ENCODE measurements at places on chromosomes 1 and 21.

GRCh38 chr1:229640455-229640854 is 14.4 kb downstream of the URB2 start:
- no peak for DNase-seq

- DNase-seq: no peak
These were observed 117.3 kb downstream of the RHOU start for GRCh38 chr1:228852511-228853088.

DNA sequence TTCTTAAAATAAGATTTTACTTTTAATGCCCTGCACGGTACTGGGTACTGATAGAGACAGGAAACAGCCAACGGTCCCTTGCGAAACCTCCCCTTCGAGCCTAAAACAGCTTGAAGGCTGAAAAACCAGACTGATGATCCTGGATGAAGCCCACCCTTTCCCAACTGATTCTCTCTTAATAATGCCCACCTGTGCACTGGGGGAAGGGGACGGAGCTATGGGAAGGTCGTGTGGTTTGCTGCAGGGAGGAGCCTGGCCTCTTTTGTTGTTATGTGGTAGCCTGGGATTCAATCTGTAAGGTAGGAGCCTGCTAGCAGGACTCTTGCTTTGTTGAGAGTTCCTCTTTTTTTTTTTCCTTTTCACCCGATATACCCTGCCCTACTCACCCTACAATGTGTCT is 25.6 kb downstream of the SAMSN1 start:
- DNase-seq: peak; percentile 50

DNA sequence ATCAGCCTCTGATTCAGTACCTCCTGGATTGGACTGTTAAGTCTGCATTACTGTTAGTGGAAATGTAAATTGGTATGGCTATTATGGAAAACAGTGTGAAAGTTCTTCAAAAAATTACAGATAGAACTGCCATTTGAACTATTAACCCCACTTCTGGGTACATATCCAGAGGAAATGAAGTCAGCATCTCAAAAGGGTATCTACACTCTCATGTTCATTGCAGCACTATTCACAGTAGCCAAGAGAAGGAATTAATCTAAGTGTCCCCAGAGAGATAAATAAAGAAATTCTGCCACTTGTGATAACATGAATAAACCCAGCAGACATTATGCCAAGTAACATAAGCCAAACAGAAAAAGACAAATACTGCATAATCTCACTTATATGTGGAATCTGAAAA is 676.0 kb downstream of the PLA2G4A start:
- DNase-seq: no peak

- no peak for DNase-seq
These were observed 98.6 kb downstream of the OMA1 start for GRCh38 chr1:58447886-58448285.

GRCh38 chr1:152942161-152942560 is 4.8 kb upstream of the SPRR5 start:
- DNase-seq: no peak

GRCh38 chr21:32535612-32536011 is 49.7 kb downstream of the TCP10L start:
- no peak for DNase-seq

DNA sequence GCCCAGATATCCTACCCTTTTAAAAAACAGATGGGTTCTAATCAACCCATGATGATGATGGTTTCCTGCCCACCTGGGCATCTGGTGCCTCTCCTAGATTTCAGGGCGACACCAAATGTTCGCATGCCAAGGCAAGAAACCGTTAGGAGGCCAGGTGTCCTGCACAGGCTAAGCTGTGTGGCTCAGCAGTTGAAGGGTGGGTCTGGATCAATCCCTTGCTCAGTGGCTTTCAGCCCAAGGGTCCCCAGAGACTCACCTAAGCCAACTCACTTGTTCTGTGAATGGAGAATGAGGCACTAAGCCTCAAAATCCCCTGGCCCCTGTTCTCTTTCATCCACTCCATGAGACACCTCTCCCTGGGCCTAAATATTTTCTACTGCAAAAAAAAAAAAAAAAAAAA is 169.1 kb upstream of the EDN2 start:
- DNase-seq: no peak

DNA sequence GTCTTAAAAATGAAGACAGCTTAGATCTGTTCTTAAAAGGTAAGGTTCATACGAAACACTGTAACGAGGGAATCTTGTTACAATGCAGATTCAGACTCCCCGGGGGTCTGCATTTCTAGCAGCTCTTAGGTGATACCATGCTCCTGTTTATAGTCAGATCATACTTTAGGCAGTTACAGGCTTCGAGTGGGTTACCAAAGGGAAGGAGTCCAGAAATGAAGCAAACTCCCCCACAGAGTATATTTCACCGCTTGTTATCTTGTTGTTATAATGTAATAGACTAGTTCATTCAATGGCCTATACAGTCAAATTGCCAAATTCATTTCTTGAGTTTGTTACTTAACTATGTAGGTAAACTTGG is 601.1 kb downstream of the USP25 start:
- DNase-seq: no peak

GRCh38 chr1:168340781-168341482 is 60.3 kb downstream of the TBX19 start:
- peak; percentile 55 for DNase-seq

DNA sequence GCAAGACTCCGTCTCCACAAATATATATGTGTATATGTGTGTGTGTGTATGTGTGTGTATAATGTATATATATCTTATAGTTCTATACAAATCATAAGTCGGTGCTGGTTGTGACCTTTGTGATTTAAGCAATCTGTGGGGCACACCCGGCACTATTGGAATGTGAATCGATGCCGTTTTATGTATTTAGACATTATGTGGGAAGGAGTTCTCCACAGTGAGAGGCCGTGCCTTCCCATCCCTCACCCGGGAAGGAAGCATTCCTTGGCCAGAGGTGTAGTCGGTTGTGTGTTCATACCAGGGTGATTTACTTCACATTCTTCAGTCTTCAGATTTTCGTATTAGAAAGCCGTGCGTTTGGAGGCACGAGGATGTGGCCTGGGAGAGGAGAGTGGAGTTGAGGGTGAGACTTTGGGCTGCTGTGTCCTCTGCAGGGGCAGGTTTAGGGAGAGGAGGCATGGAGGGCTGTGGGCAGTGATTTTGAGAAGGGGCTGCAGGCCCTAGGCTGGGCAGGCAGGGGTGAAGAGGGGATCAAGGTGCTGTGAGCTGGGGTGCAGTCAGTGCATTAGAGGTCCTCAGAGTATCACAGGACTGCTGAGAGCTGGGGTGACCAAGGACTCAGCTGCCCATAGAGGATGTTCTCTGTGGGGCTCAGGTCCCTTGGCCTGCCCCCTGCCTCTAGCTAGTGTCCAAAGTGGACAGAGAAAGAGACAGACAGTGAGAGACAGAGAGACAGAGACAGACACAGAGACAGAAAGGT is 57.7 kb downstream of the TRIM11 start:
- DNase-seq: no peak

GRCh38 chr21:36839123-36839522 is 127.3 kb downstream of the HLCS start:
- DNase-seq: peak; percentile 46

DNA sequence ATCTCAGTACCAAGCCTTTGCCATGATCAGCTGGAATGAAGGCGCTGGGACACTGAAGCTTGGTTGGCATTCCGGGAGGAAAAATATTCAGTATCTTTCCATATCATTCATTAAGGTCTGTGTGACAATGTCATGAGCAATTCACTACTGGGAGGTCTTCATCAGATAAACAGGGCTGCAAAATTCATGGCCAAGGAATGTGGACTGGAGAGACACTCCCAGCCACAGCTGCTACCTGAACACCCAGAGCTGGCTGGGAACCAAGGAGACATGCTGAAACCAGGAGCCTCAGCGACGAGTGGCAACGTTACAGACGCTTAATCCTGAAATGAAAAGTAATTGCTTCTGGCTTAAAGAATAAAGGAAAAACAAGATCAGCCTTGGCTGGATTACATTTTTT is 30.6 kb upstream of the DDAH1 start:
- DNase-seq: no peak

DNA sequence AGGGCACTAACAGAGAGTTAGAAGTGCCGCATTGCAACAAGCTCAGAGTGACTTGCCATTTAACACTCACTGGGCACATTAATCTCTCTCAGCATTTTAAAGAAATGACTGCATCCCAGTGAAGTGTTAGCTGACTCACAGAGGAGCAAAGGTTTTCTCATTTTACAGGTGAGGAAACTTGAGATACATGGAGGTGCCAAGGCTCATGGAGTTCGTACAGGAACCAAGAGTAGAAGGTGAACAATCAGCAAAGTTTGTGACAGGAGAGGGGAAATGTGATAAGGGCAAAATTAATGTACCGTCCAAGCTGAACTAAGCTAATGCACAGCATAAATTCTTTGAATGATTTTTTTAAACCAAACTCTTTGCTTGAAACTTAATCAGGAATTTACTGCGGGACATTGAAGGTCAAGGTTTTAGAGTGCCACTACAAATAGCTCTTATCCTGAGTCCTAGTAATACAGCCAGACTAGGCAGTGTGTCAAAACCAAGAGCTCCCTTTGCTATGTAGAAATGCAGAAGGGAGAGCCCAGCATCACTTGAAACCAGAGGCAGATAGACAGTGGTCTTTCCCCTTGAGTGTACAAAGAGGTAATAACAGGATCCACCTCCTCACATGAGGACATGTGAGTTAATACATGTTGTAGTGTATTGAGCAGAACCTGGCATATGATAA is 22.4 kb upstream of the NTPCR start:
- no peak for DNase-seq

GRCh38 chr1:85274969-85275453 is 1.4 kb downstream of the BCL10 start:
- DNase-seq: peak; percentile 74

DNA sequence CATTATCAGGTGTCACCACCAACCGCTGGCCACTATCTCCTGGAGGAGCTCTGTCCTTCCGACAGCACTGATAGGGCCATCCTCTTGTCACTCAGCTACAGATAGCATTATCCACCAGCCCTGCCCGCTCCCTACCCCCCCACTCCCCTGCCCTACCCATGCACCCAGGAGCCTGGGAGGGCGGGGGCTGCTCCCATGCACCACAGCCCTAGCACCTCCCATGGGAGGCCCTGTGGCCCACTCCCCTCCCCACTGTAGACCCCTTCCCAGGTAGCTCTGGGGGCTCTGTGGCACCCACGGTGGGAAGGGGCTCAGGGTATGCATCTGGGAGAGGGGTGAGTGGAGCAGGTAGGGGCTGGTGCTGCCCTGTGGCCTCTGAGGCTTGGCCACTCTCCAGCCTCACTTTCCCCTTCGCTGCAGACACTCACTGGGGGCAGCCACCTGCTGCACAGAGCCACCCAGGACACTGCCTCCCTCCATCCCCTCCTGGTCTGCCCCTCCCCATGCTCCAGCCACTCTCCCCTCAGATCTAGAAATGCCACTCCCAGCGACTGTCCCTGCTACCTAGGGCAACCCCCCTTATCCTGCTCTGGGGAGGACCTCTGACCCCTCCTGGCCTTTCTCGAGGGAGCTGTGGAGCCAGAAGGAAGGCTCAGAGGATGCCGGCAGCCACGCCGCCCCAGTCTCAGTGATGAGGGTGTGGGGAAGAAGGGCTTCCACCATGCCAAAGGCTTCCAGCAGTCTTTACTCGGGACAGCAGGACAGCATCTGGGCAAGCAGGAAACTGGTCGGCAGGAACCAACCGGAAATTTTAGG is 58.5 kb downstream of the WNT9A start:
- no peak for DNase-seq

DNA sequence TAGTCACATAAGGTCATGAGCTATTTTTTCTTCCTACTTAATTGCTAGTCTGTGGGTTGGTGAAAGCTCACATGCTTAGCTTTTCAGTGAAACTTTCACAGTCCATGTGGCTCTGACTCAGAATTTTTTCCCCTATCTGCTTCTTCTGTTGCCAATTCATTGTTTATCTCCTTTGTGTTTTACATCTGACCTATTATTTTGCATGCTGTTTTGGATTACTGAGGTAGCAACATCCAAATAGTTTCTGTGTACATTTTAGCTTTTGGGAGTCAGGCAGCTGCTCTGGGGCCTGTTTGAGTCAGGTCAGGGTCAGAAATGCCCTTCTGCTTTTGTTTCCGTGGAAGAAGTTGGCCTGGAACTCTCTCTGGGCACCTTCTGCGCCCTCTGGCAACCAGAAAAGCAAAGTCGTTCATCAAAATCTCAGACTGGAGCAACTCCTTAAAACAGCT is 40.0 kb downstream of the ROR1 start:
- peak; percentile 65 for DNase-seq

- DNase-seq: no peak
These were observed 1.6 kb downstream of the TENT5C start for GRCh38 chr1:117607471-117607870.

DNA sequence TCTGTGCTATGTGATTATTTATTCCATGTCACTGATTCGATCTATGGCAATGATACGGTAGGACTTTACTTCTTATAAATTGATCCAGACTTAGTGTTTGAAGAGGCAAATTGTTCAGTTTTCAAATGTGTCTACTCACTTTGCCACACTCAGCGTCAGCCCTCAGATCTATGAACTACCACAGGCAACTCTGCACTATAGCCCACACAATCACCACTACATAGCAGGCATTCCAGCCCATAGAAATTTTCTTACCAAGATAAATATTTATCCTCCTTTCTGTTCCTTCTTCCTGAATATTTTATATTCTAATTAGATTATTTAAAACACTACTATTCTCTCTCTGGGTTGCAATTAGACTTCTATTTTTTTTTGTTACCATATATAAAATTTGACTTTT is 776.1 kb downstream of the BRINP3 start:
- no peak for DNase-seq

- DNase-seq: no peak
These were observed 362.6 kb upstream of the C1orf87 start for GRCh38 chr1:60436186-60436585.

GRCh38 chr21:27448960-27449359 is 482.1 kb upstream of the ADAMTS5 start:
- DNase-seq: no peak

- DNase-seq: no peak
These were observed 63.3 kb upstream of the PLA2G4A start for GRCh38 chr1:186765446-186765845.

DNA sequence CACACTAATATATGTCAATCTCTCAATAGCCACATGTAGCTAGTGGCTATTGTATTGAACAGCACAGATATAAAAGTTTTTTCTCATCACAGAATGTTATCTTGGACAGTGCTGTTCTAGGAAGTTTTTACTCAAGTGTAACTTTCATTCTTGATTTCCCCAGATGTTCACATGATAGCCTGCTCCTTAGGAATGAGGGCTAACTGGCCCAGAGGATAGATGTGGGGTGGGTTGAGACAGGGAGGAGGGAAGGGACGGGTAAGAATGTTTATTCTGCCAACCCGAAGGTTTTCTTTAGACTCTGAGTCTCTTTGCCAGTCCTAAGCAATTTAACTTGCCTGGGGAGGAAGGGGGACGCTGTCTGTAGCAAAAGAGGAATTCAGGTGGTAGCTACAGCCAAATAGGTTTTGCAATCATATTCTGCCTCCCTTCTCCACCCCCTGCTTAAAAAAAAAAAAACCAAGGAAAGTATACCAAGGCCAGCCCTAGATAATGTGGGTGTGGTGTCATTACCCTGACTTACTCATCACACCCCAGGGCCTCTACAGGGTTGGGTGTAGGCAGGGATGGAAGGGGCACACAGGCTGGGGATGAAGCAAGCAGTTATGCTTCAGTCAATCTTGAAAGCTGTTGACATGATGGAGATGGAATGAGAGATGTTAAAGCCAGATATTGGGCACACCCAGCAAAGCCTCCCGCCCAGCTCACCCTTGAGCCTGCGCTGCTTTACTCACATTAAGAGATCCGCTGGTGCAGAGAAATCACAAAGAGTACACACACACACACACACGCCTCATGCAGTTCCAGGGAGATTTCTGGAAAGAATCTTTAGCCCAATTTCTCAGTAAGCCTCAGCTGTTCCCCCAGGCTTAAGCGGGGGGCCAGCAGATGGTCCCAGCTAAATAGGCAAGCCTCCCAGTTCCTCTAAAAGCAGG is 59.9 kb downstream of the PLXNA2 start:
- DNase-seq: peak; percentile 38

GRCh38 chr1:19676438-19676922 is 11.8 kb downstream of the HTR6 start:
- peak; percentile 23 for DNase-seq

Measured in suppressor macrophage treated with lipopolysaccharide for 4 hours (primary cell).